ENCODE measurements at places on chromosomes 13 and 19. TPM values are rescaled to one million over a fixed set of nuclear protein-coding genes. Genes with fewer than 3 reads are reported as not detected.

The RXFP2 gene
- total RNA-seq: not detected

The ZNF700 gene
- 11.4 TPM for total RNA-seq

The NLRP11 gene
- total RNA-seq: not detected

DNA sequence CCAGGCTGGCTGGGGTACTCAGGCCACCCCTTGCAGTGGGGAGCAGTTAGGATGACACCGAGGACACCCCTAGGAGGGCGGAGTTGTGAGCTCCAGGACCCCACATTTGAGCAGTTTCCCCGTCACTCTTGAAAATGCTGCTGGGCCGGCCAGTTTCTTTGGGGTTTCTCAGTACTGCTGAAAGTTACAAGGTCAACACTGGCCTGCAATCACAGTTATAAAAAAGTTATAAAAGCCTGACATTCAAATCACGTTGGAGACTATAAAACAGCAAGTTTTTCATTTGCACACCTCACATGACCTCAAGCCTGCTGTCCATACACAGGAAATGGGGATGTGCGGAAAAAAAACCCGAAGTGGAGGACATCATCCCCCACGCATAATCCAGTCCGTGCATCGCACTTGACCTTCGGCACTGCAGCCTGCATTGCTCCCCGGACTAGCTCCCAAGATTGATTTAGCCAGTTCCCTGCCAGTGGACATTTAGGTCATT, 27.0 kb downstream of the DNM2 start:
- DNase-seq: no peak
- H3K27me3 ChIP-seq: no peaks in the 10 kb centered on the region
- peaks cover 8% of the 10 kb centered on the region for H3K36me3 ChIP-seq
- H3K4me3 ChIP-seq: no peak overlapping the region
- peaks cover 13% of the 10 kb centered on the region for H3K4me1 ChIP-seq
- 0 out of 2 replicates have a peak overlapping the region, but pooled peaks have one; percentile 19 for H3K27ac ChIP-seq

DNA sequence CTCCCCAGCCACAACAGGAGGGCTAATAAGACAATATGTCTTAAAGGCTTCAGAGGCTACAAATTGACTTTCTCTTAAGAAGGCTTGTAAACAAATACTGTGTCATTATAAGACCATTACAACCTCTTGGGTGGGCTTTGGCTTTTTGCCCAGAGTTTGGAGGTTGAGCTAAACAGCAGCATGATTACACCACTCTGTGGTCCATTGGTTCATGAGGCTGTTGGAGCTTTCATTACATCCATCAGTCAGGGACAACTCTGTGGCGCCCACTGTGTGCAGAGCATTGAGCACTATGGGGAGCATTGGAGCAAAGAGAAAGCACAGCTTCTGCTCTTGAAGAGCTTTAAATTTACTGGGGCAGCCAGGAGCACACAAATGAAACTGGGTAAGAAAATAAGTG, 75.9 kb downstream of the TNFSF11 start:
- H3K27ac ChIP-seq: no peak overlapping the region
- no peak overlapping the region for H3K4me3 ChIP-seq
- DNase-seq: no peak
- no peaks in the 10 kb centered on the region for H3K27me3 ChIP-seq
- peaks cover 8% of the 10 kb centered on the region for H3K4me1 ChIP-seq

GRCh38 chr13:37412241-37412921, 186.2 kb downstream of the POSTN start:
- 0 out of 2 replicates have a peak, but pooled peaks cover 4% of the 10 kb centered on the region for H3K4me1 ChIP-seq
- H3K36me3 ChIP-seq: no peaks in the 10 kb centered on the region
- no peak for DNase-seq
- peaks cover 4% of the 10 kb centered on the region for H3K27me3 ChIP-seq
- H3K27ac ChIP-seq: no peak overlapping the region
- no peak overlapping the region for H3K4me3 ChIP-seq

- no peaks in the 10 kb centered on the region for H3K27me3 ChIP-seq
- no peak for DNase-seq
- H3K4me1 ChIP-seq: peaks cover 64% of the 10 kb centered on the region
- no peak overlapping the region for H3K4me3 ChIP-seq
- H3K36me3 ChIP-seq: no peaks in the 10 kb centered on the region
Measured at GRCh38 chr19:39130337-39131254, 5.0 kb downstream of the PAK4 start.

DNA sequence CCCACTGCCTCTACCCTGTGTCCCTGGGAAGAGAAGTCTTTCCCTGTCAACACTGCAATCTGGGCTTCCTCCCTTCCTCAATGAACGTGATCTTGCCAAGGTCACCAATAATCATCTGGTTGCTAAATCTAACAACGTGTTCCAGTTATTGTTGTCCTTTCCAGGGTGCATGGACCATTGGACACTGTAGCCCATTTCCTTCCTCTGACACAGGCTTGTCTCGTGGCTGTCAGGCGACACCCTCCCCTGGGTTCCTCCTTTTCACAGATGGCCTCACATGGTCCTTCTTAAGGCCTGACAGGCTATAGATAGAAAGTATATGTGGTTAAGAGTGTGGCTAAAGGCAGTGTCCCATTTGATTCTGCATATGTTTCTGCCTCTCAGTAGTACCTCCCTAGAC, 67.7 kb upstream of the STARD13 start:
- H3K36me3 ChIP-seq: no peaks in the 10 kb centered on the region
- no peak for DNase-seq
- no peak overlapping the region for H3K4me3 ChIP-seq
- H3K27me3 ChIP-seq: peaks cover 32% of the 10 kb centered on the region
- H3K27ac ChIP-seq: no peak overlapping the region
